IMR-90 (cell line): ENCODE measurements at places on chromosomes 7 and 10.

- peak; percentile 91 for DNase-seq
Measured at GRCh38 chr7:113197274-113197673, 78.9 kb upstream of the SMIM30 start.

DNA sequence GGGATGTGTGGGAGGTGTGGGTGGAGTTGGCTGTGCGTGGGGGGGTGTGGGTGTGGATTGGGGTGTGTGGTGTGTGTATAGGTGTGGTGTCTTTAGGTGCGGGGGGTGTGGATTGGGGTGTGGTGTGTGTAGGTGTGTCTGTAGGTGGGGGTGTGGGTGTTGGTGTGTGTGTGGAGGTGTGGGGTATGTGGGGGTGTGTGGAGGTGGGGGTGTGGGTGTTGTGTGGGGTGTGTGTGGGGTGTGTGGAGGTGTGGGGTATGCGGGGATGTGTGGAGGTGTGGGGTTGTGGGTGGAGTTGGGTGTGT lies 33.9 kb downstream of the SPDYE17 start:
- no peak for DNase-seq

DNA sequence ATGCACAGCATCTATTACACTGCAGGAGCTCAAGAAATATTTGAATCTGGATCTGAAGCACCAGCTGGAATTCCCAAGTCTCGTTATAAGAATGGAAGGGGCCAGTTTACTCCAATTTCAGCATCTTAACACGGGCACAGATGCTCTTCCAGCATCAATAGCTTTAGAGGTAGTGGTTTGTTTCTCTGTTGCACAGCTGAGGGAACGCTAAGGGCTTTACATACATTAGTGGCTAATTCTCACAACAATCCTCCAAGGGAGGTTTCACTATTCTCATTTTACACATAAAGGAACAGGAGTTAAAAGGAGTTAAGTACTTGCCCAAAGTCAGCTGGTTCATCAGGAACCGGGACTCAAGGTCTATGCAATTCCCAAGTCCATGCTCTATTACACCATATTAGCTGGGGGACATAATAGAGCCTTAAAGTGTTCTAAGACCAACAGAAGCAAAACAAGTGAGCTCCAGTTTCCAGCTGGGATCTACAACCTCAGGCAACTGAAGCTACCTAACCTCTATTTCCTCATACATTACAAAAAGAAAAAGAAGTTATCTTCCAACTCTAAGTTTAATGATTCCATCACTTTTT lies 9.9 kb downstream of the XPNPEP1 start:
- no peak for DNase-seq

- DNase-seq: peak; percentile 47
Measured at GRCh38 chr7:112449353-112449752, 907 bp upstream of the IFRD1 start.

GRCh38 chr10:48468866-48469511 lies 135.9 kb downstream of the ARHGAP22 start:
- DNase-seq: no peak

DNA sequence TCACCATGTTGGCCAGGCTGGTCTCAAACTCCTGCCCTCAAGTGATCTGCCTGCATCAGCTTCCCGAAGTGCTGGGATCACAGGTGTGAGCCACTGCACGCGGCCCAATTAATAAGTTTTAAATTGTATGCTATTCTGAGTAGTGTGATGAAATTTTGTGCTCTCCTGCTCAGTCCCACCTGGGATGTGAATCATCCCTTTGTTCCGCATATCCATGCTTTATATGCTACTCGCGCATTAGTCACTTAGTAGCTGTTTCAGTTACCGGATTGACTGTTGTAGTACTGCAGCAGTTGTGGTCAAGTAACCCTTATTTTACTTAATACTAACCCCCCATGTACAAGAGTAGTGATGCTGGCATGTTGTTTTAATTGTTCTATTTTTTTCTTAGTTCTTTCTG lies 47.3 kb upstream of the OIT3 start:
- peak; percentile 89 for DNase-seq

GRCh38 chr7:6579446-6579845 lies 2.2 kb downstream of the ZDHHC4 start:
- peak; percentile 42 for DNase-seq

- DNase-seq: no peak
Measured at GRCh38 chr7:106781828-106782544, 83.1 kb upstream of the PIK3CG start.

DNA sequence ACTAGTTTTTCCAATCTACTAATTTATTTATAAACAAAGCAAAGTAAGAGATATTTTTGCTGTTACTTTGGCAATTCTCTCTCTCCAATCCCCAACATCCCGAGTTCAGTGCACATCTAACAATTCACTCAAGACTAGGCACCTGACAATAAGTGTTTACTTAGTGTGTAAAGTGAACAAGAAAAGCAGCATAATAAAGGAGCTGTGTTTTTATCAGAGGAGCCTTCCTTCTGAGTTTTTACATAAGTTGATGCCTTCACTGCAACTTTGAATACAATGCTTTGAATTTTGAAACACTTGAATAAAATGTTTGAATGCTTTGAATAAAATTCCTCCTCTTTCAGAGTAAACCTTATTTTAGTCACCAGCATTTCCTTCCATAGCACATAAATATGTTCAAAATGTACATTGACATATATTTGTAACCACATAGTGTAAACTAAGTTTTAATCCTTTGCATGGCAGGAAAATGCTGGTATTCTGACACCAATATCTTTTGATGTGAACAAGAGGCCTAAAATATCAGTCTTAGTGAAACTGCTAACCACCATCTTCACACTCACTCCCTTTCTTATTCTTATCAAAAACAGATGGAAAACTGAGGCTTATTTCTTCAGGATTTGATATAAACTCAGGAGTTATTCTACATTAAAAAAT lies 11.4 kb downstream of the PDK4 start:
- DNase-seq: no peak

DNA sequence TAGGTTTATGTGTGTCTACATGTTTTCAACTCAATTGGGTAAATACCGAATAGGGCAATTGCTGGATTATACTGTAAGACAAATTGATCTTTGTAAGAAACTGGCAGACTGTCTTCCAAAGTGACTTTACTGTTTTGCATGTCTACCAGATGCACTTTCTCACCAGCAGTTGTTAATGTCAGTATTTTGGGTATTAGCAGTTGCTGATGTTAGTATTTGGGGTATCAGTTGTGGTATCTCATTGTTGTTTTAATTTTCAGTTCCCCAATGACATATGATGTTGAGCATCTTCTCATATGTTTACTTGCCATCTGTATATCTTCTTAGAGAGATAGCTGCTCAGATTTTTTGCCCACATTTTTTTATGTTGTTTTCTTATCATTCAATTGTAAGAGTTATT lies 10.6 kb downstream of the PDE6C start:
- DNase-seq: no peak

DNA sequence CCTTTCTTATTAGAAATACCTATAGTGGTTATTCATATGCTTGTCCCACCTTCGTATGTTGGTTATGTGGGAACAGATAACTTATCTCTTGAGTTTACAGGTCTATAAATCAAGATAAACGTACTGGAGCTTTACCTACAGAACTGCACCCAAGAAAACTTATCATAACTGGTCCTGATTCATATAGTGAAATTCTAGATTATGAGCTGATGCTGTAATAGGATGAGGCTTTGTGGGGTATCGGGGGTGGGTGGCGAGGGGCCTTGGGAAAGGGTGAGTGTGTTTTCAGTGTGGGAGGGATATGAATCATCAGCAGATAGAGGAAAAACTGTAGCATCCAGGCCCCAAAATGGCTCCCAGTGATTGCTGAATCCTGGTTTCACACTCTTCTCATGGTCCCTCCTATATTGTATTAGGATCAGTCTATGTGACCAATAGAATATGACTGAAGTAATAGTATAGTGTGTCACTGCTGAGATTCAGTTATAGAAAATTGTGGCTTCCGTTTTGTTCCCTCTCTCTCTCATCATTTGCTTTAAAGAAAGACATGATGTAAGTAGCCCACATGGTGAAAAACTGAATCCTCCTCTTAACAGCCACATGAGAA lies 706.8 kb upstream of the LRRTM3 start:
- DNase-seq: no peak

DNA sequence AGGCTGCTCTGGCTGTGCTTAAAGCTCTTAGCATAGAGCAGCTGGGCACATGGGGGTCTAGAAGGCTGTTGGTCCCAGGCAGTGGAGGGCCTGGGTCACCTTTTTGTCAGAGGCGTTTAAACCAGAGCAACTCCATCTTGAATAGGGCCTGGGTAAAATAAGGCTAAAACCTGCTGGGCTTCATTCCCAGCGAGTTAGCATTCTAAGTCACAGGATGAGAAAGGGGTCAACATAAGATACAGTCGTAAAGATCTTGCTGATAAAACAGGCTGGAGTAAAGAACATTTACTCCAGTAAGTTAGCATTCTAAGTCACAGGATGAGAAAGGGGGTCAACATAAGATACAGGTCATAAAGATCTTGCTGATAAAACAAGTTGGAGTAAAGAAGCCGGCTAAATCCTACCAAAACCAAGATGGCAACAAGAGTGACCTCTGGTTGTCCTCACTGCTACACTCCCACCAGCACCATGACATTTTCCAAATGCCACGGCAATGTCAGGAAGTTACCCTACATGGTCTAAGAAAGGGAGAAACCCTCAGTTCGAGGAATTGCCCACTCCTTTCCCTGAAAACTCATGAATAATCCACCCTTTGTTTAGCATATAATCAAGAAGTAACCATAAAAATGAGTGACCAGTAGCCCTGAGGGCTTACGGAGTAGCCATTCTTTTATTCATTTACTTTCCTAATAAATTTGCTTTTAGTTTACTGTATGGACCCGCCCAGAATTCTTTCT lies 96.8 kb upstream of the PCBD1 start:
- no peak for DNase-seq

DNA sequence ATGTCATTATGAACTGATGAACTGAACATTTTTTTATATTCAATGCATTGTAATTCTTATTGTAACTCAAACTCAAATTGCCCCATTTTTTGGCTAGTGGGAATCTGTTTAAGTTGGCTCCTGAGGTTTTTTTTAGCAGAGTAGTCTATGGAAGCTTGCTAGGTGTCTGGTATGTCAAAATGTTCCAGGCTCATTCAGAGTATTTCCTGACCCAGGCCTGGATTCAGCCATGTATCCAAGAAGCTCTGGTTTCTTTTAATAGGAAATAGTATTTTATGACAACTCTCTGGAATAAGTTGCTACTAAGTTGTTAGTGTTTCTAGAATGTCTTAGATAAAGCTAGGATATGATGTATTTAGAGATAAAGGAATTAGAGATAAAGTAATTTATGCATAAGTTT lies 288.0 kb downstream of the ARL4A start:
- DNase-seq: no peak

DNA sequence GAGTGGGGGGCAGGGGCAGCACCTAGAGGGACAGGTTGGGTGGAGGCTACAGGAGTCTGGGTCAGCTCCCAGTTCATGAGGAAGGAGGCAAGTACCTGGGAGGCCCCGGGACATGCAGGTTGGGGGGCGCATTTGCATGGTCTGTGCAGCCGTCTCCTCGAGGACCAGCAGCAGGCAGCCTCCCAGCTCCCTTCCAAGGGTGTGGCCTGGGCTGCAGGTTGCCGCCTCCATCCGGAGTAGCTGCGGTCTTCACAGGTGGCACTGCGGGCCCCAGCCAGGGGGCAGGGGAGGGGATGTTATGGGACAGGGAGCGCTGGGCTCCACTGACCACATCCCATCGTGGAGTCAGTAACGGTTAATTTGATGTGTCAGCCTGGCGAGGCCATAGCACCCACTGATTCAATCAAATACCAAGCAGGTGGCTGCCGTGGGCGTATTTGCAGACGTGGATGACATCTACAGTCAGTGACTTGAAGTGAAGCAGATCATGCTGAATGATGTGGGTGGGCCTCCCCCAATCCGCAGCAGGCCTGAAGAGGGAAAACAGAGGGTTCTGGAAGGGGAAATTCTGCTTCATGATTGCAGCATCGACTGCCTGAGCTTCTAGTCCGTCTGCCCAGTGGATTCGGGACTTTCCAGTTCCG lies 81.6 kb downstream of the PRKAG2 start:
- DNase-seq: no peak

DNA sequence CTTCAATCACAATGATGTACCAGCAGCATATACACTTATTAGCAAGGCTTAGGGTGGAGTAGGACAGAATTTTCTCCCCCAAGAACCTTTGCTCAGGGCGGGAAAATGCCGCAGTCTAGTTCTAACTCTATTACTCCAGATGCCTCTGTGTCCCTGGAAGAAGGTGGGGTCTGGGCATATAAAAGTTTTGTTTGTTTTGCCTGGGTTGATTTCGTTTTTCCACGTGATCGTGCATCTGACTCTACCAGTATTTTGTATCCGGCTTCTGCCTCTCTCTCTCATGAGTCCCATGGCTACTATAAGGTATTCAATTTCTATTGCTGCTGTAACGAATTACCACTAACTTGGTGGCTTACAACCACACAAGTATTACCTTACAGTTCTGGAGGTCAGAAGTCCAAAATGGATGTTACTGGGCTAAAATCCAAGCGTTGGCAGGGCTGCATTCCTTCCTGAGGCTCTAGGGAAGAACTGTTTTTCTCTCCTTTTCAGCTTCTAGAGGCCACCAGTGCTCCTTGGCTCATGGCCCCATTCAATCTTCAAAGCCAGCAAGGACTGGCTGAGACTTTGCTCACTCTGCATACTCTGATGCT lies 181.2 kb upstream of the PRSS58 start:
- DNase-seq: no peak

- DNase-seq: no peak
Measured at GRCh38 chr7:124349443-124349842, 316.6 kb upstream of the TMEM229A start.
